ENCODE measurements at places on chromosomes 11 and 22.

DNA sequence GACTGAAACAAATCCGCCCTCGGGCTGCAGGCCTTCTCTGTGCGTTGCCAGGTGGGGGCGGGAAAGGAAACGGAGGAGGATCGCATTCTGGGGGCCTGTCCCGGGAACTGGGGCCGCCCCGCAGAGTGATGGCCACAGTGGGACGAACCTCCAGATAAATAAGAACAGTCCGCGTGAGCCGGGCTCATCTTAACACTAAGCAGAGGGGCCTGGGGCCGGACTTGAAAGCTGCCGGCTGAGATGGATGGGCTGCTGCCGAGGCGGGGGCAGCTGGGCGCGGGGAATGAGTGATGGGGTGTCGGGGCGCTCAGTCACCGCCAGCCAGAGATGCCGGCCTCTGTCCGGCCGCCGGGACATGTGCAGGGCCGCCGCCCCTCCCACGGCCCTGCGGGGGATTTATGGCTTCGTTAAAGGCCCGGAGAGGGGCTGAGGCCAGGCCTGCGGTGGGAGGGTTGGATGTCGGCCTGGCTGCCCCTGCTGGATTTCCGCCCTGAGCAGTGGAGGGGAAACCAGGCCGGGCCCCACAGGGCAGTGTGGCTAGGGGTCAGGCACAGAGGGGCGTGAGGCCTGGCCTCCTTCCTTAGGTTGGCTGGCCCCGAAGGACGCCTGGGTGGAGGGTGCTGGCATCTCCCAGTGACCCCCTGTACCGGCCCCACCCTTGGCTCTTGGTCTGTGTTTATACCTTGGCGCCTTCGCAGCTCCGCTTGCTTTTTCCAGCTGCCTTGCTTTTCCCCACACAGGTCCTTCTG lies 45.3 kb upstream of the CD82 start:
- no peak for DNase-seq

DNA sequence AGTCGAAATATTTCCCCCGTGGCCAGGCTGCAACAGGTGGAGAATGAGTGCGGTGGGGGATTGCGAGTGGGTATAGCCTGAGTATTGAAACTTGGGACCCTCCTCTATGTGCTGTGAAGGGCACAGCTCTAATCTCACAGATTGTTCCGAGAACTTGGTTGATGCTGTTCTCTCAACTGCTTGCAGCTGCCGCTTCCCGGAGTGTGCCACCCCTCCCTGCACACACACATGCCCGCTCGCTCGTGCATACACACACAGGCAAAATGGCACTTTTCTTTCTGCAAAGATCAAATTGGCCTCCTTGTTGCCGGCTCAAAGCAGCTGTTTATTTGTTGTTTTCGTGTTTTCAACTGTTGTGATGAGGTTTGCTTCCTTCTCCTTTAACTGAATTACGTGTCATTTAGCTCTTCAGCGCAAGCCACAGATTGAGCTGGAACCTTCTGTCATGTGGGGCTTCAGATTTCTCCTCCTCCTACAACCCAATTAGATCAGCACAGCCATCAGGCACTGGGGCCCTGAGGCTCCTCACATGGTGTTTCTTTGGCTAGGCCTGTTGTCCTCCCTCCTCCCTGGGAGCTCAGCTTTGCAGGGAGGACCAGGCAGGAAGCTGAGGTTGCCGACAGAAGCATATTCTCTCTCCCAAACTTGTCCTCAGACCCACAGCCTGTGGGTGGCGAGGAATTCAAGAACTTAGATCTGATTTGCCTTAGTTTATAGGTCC lies 13.9 kb upstream of the B3GAT1 start:
- DNase-seq = no peak

DNA sequence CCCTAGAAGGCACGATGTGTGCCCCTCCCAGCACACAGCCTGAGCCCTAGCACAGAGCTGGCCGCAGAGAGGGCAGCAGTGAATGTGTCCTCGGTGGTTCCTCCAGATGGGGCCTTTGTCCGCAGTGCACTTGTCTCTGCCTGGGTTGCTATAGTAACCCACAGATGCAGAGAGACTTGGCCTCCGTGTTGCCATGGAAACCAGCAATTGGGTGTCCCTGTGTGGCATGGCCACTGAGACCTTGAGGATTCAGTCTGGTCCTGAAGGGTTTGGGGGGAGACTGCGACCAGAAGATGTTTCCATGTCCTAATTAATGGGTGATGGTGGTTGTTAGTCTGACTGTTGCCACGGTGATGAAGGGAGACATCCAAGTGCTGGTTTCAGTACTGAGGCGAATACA lies 42.6 kb upstream of the TUB start:
- no peak for DNase-seq

GRCh38 chr22:47275605-47276449 lies 513.4 kb downstream of the TBC1D22A start:
- DNase-seq = no peak

GRCh38 chr22:40487663-40488249 lies 117.4 kb downstream of the SGSM3 start:
- no peak for DNase-seq

GRCh38 chr22:30694640-30695350 lies at the start of gene OSBP2:
OSBP2 (plus strand) TSS chr22:30694874; CDS start chr22:30694910, 36 bp downstream.
- DNase-seq = peak; percentile 34

DNA sequence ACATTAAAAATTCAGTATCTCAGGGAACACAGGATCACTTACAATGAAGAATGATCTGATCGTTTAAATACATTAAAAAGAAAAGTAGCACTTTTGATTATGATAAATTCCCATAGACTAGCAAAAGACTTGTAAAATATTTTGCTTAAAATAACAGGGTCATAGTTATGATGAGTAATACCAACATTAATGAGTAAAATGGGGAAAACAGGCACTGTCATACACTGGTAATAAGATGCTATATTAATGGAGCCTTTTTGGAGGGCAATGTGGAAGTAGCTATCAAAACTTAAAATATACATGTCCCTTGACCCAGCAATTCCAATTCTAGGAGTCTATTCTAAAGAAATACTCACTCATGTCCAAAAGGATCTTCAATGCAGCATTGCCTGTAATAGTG lies 61.8 kb upstream of the CLNS1A start:
- no peak for DNase-seq

GRCh38 chr11:122339436-122340060 lies 223.5 kb upstream of the BLID start:
- no peak for DNase-seq

DNA sequence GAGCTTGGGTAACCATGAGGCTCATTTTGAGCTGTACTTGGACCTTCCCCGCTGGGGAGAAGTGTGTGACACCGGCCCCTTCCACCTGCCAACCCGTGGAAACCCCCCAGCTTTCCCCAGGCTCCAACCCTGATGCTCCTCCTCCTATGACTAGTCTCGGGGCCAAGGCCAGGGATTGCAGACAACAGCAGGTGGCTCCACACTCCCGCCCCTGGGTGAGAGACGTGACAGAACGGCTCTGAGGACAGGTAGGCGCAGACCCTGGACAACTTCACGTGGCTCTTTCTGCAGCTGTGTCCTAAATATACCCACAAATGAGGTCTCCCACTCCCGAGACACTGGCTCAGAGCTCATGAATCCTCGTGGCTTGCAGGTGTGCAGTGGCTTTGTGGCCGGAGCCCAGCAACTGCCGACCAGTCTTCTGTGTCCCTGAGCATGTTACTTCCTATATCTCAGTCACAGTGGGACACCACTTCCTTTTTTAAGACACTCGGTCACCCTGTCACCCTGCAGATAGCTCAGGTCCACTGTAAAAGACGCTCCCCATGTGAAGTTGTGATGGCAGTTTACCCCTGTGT lies 55.2 kb downstream of the NECTIN1 start:
- peak; percentile 25 for DNase-seq

DNA sequence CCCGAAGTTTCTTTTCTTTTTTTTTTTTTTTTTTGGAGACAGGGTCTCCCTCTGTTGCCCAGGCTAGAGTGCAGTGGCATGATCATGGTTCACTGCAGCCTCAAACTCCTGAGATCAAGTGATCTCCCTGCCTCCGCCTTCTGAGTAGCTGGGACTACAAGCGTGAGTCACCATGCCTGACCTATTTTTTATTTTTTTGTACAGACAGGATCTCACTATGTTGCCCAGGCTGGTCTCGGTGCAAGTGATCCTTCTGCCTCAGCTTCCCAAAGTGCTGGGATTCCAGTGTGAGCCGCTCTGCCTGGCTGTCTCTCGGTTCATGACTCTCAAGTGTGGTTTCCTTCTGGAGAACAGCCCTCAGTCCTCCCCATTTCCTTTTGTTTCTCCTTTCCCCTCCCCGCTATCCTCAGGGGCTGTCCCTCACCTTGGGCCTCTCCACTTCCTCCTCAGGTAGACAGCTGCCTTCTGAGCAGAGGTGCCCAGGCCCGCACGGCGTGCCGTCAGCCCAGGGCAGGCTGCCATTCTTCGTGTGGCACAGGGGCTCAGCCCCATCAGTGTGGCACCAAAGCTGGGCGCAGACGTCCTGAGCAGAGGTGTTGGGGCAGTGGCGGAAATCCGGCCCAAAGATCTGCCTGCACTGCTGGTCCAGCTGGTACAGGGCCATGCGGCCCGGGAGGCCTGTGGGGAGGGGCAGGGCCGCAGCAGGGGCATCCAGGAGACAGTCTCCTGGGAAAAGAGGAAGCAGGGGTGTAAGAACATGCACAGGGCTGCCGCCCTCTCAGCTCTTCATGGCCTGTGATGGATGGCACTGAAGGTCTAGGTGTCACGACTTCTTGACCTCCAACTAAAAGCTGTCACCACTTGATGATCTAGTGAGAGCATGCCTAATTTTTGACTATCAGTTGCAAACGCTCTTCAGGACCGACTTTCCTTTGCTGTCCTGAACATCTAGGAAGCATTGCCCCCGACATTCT lies 14.0 kb downstream of the ADAMTS8 start:
- no peak for DNase-seq

GRCh38 chr11:12831471-12832202 lies 157.4 kb downstream of the TEAD1 start:
- DNase-seq = no peak

DNA sequence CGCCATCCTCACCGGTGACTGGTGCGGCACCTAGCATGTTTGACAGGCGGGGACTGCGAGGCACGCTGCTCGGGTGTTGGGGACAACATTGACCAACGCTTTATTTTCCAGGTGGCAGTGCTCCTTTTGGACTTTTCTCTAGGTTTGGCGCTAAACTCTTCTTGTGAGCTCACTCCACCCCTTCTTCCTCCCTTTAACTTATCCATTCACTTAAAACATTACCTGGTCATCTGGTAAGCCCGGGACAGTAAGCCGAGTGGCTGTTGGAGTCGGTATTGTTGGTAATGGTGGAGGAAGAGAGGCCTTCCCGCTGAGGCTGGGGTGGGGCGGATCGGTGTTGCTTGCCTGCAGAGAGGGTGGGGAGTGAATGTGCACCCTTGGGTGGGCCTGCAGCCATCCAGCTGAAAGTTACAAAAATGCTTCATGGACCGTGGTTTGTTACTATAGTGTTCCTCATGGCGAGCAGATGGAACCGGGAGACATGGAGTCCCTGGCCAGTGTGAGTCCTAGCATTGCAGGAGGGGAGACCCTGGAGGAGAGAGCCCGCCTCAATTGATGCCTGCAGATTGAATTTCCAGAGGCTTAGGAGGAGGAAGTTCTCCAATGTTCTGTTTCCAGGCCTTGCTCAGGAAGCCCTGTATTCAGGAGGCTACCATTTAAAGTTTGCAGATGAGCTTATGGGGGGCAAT lies 1.1 kb downstream of the NEAT1 start:
- DNase-seq = peak; percentile 51

DNA sequence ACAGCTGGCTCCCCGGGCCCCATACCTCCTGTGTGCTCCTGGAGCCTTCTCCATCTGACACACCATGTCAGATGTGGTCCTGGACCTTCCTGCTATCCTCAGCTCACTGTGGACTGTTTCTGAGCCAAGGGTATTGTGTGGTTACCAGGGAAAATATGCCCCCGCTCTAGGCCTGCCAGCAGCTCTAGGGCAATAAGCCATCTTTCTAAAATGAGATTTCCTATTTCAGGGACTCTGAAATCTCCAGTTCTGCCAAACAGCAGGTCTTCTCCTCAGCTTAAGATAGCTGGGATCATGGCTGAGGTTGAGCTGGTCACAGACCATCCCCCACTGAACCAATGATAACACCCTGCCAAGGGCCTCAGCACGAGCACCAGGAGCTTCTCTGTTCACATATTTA lies 227.6 kb downstream of the ST3GAL4 start:
- no peak for DNase-seq

DNA sequence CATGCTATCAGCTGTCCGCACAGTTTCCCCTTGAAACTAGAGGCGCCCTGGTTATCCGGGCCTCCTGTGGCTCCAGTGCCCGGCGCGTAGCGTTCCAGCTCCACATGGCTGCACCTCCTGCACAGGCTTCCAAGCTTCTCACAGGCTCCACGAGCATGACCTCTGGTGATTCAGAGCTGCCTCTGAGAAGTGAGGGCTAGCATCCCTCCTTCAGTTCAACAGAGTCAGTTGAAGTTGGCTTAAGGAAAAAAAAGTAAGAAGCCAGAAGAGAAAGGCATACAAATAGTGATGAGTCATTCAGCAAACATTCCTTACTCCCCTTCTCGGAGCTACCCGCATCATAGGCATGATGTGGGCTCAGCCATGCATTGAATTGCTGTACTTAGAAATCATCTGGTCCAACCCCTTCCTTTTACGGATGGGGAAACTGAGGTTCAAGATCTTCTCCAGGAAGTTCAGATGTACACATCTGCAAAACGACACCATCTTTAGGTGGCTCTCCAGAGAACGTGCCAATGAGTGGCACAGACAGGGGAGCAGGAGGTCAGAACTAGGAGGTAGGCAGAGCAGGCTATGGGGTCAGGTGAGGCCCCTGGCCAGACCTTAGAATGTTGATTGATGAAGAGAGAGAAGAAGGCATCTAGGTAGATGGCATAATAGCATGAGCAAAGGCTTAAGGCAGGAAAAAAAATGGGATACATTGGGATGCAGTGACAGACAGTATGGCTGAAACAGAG lies 216.3 kb upstream of the TBCEL start:
- no peak for DNase-seq

GRCh38 chr11:7656704-7657103 lies 16.6 kb downstream of the CYB5R2 start:
- peak; percentile 14 for DNase-seq

DNA sequence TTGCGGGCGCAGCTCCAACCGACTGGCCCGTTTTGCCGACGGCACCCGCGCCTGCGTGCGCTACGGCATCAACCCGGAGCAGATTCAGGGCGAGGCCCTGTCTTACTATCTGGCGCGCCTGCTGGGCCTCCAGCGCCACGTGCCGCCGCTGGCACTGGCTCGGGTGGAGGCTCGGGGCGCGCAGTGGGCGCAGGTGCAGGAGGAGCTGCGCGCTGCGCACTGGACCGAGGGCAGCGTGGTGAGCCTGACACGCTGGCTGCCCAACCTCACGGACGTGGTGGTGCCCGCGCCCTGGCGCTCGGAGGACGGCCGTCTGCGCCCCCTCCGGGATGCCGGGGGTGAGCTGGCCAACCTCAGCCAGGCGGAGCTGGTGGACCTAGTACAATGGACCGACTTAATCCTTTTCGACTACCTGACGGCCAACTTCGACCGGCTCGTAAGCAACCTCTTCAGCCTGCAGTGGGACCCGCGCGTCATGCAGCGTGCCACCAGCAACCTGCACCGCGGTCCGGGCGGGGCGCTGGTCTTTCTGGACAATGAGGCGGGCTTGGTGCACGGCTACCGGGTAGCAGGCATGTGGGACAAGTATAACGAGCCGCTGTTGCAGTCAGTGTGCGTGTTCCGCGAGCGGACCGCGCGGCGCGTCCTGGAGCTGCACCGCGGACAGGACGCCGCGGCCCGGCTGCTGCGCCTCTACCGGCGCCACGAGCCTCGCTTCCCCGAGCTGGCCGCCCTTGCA lies 1.0 kb downstream of the FJX1 start:
- peak; percentile 18 for DNase-seq

GRCh38 chr11:6721343-6721742 lies 38.2 kb upstream of the MRPL17 start:
- DNase-seq = no peak

- DNase-seq = peak; percentile 78
Observed at GRCh38 chr11:102157219-102157618, 47.0 kb downstream of the YAP1 start.

Data from colonic mucosa (tissue), 4 donors.